ENCODE measurements at places on chromosomes 4 and X. TPM values are rescaled to one million over a fixed set of nuclear protein-coding genes. Genes with fewer than 3 reads are reported as not detected.

- H3K4me3 ChIP-seq = no peak overlapping the region
- no peak for DNase-seq
- H3K27me3 ChIP-seq = no peaks in the 10 kb centered on the region
- H3K36me3 ChIP-seq = no peaks in the 10 kb centered on the region
- H3K4me1 ChIP-seq = no peaks in the 10 kb centered on the region
Observed at GRCh38 chr4:172843192-172843591, 325.4 kb upstream of the GALNT7 start.

- H3K4me1 ChIP-seq = no peaks in the 10 kb centered on the region
- H3K4me3 ChIP-seq = no peak overlapping the region
- H3K36me3 ChIP-seq = no peaks in the 10 kb centered on the region
- no peak for DNase-seq
Observed at GRCh38 chr4:19534159-19534558, 717.5 kb upstream of the SLIT2 start.

The NEXMIF gene
- 0.98 TPM for total RNA-seq

GRCh38 chrX:151488677-151489076 lies 74.8 kb upstream of the PASD1 start:
- H3K4me3 ChIP-seq = no peak overlapping the region
- H3K4me1 ChIP-seq = no peaks in the 10 kb centered on the region
- DNase-seq = no peak
- H3K27ac ChIP-seq = no peak overlapping the region
- H3K27me3 ChIP-seq = no peaks in the 10 kb centered on the region

DNA sequence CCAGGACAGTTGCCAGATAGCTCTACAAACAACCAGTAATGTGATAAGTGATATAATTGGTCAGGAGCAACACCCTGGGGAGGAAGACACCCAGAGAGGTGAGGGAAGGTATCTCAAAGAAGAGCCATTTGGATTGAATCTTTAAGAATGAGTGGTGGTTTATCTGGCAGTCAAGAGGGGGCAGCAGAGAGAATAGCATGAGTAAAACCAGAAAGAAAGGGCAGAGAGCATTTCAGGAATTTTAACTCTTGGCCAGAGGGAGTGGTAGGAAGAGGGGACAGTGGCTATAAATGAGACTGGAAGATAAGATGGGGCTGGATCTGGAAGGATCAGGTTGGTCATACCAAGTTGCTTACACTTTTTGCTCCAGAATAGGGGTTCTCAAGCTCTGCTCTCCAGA lies 5.9 kb upstream of the SEPTIN6 start:
- no peak for DNase-seq
- no peaks in the 10 kb centered on the region for H3K36me3 ChIP-seq
- H3K4me3 ChIP-seq = no peak overlapping the region

- no peak overlapping the region for H3K27ac ChIP-seq
- no peak overlapping the region for H3K4me3 ChIP-seq
- no peak for DNase-seq
- no peaks in the 10 kb centered on the region for H3K4me1 ChIP-seq
- H3K36me3 ChIP-seq = no peaks in the 10 kb centered on the region
Observed at GRCh38 chr4:126414741-126415140, 1100.0 kb downstream of the FAT4 start.

DNA sequence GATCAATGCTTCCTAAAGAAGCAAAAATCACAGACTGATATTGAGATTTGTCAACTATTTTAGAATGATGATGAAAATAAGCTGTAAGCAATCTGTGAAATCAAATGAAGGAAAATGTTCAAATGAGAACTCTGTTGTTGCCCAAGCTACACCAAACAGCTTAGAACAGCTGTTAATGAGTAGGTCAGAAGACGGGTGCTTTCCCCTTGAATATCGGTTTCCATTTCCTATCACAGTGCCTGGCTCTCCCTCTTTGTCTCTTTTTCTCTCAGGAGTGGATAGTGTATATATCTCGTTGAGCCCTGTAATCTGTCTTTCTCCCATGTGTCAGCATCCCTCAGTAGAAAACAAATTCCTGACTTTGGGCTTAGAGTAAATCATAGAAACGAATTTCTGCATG lies 1592.9 kb upstream of the TENM3 start:
- H3K27ac ChIP-seq = no peak overlapping the region
- no peaks in the 10 kb centered on the region for H3K4me1 ChIP-seq
- H3K4me3 ChIP-seq = no peak overlapping the region
- no peaks in the 10 kb centered on the region for H3K27me3 ChIP-seq
- no peak for DNase-seq

DNA sequence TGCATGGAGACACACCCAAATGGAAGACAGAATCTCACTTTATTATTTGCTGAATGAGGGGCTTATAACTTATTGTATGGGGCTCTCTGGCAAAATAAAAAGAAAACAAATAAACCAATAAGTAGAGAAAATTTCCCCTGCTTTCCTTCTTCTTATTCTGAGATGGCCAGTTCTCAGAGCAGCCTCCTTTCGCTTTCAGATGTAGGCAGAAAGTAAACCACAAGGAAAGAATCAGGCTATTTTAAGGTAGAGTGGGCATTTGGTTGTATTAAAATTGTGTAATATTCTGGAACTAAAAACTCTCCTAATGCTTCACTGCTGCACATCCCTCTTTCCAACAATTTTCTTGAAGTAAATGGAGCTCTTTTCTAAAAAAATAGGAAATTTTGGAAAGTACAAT lies 241.8 kb downstream of the GALNTL6 start:
- DNase-seq = no peak
- H3K4me1 ChIP-seq = no peaks in the 10 kb centered on the region
- H3K36me3 ChIP-seq = no peaks in the 10 kb centered on the region
- no peak overlapping the region for H3K4me3 ChIP-seq

DNA sequence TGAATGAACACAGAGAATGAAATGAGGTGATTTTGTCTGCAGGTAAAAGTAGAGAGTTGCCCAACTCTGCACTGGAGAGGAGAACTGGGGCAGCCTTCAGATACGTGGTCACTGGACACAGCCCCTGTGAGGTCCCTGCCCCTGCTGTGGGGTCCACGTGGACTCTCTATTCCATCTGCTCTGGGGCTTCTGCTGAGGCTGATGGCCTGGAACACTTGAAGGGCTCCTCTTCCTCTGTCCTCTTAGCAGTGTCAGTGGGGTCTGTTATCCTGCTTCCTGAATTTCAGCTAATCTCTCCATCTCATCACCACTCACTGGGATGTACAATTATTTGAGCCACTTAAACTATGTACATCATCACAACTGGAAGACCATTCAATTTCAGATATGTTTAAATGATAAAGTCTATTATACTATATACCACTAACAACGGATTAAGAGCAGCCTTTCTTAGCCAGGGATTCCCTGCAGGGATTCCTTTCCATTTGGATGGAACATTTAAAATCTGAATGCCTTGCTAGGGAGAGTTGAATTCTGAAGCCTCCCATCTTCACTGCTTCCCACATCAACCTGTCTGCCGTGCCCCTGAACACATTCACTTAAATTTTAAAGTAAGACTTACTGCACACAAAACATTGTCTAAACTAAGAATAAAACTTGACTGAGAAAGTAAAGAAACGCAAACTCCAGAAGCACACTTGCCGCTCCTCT lies 74.0 kb downstream of the CC2D2A start:
- no peak for DNase-seq
- no peak overlapping the region for H3K4me3 ChIP-seq

DNA sequence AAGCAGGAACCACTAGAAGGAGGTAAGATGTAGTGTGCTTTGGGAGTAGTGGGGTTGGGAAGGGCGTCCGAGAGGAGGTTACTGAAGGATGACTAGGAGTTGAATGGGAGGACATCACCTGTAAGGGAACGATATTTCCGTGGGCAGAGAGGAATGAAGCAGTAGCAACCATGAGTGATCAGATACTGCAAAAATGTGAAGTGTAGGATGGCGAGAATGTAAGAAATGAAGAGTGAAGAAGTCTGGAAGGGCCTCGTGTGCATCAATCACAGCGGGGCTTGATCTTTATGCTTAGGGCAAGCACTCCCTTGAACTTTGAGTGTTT lies 594 bp downstream of the MSMO1 start:
- no peaks in the 10 kb centered on the region for H3K27me3 ChIP-seq
- H3K36me3 ChIP-seq = no peaks in the 10 kb centered on the region
- H3K27ac ChIP-seq = peak overlapping the region; percentile 91
- peak overlapping the region; percentile 75 for H3K4me3 ChIP-seq
- H3K4me1 ChIP-seq = peaks cover 47% of the 10 kb centered on the region

GRCh38 chrX:13923289-13923688 lies 106.4 kb upstream of the GPM6B start:
- H3K36me3 ChIP-seq = no peaks in the 10 kb centered on the region
- no peak overlapping the region for H3K27ac ChIP-seq
- H3K4me3 ChIP-seq = no peak overlapping the region
- DNase-seq = no peak
- H3K4me1 ChIP-seq = no peaks in the 10 kb centered on the region
- no peaks in the 10 kb centered on the region for H3K27me3 ChIP-seq

DNA sequence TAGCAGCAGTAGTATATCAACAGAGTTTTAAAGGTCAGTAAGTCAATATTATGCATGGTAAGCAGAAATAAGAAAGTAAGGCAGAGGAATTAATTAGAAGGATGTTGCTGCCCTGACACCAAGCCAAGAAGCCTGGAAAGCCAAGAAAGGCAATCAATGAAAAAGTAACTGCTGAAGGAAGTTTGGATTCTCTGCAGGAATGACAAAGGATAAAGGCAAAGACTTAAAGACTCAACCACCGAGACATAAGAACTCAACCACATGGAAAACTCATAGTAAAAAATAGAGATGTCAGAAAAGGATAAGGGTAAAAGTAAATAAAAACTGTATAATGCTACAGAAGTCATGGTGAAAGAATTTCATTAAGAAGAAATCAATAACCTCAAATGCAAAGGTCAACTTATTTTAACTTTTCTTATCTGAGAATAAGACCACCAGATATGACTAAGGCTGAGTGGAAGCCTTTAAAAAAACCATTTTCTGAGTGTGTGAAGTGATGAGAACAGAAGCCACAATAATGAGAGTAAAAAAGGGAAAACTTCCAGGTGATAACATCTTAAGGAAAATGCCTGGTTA lies 55.2 kb downstream of the NEK1 start:
- H3K4me3 ChIP-seq = no peak overlapping the region
- H3K4me1 ChIP-seq = no peaks in the 10 kb centered on the region
- H3K27me3 ChIP-seq = no peaks in the 10 kb centered on the region
- H3K27ac ChIP-seq = no peak overlapping the region
- DNase-seq = no peak

The GPAT3 gene
- 5.2 TPM for total RNA-seq
